ENCODE measurements at places on chromosomes 2 and 18.

GRCh38 chr2:29115797-29116781 is 874 bp downstream of the CLIP4 start:
- DNase-seq: peak; percentile 29

GRCh38 chr18:65788373-65788772 is 37.6 kb downstream of the CDH7 start:
- no peak for DNase-seq

DNA sequence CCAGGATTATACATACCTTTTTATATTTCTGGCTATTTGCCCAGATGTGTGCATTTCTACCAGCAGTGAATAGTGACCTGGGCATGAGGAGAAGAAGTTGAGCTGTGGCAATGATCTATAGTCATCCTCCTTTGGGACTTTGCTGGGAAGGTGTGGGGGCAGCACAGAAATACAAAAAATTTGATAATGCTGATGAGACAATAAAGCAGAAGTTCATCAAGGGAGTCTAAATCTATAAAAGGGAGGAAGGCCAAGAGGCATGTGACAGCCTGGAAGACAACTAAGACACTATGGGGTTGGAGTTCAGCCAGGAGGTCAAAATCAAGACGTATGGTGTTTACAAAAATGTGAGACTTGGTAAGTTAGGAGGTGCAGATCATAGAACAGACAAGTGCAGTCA is 52.2 kb downstream of the FSHR start:
- DNase-seq: no peak

DNA sequence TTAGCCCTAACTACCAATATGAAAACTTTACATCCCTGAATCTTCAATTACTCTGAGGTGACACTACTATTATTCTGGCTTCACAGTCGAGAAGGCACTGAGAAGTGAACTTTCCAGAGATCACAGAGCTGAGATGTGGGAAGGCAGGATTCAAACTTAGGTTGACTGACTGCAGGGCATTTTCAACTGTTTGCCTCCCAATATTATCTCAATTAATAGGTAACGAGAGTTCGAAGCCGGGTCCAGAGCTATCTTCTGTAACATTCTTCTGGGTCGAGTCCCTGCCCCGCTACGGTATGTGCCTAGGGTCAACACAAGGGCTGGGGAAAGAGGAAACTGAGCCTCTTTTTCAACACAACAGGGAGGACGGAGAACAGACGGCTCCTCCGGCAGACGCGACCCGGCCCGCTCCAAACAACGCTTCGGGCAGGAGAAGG is 740 bp downstream of the CHMP3 start:
- no peak for DNase-seq

DNA sequence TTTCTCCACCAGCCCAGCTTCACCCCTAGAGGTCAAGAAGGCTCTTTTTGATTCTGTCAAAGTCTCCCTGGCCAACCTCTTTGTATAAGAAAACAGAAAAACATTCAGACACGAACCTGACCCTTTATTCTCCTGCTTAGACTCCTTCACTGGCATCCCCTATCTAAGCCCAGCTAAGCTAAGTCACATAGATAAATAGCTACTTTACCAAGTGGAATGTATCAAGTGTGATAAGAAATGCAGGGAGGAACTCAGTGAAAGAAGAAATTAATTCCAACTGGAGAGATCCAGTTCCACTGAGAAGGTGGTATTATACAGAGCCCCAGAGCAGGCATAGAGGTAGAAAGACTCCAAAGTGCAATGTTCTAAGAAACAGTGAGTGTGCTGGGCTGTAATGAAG is 489.5 kb downstream of the TNS1 start:
- DNase-seq: no peak

- no peak for DNase-seq
Observed at GRCh38 chr2:21404827-21405625, 281.3 kb downstream of the TDRD15 start.

DNA sequence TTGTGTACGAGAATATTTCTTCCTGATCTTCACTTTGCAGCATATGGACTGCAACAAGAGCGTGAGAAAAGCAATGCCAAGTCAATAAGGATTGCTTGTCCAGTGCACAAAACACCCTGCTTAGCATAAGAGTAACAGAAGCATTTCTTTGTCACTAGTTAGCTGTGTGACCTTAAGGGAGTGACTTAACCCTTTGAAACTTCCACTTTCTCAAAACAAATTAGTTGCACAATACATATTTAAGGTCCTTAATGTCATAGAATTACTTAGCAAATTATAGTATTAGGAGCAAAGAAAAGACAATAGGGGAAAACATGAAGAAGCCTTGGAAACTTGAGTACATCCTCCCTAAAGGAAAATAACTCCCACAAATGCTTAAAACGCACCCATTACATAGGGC is 230.1 kb downstream of the RNF152 start:
- DNase-seq: no peak

DNA sequence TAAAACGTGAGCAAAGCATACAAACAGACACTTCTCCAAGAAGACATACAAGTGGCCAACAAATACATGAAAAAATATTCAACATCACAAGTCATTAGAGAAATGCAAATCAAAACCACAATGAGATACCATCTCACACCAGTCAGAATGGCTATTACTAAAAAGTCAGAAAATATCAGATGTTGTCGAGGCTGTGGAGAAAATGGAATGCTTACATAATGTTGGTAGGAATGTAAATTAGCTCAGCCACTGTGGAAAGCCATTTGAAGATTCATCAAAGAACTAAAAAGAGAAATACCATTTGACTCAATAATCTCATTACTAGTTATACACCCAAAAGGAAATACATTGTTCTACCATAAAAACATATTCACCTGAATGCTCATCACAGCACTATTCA is 825.7 kb downstream of the SUCLG1 start:
- DNase-seq: no peak

DNA sequence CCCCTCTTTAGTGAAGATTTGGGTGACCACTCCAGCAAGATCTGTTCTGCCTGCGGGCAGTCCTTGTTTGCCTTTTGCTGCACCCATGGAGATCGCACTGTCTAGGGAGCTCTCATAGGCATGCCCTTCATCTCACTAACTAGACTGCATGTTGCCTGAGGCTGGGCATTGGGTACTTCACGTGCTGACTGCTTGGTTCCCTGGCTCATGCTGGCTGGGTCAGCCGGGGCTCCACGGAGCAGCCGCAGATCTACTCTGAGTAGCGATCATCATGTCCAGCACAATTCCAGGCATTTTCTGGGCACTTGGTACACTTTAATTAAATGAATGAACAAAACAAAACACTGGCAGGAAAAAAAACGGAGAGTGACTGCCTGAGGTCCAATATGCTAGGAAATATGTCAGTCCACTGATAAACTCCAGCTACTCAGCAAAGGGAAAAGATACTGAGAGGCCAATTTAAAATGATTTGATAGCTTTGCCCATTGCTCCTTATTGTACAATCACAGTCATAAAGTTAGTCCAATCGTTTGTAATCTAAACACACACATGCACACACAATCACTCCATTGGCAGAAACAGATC is 220.3 kb downstream of the C1D start:
- DNase-seq: no peak

DNA sequence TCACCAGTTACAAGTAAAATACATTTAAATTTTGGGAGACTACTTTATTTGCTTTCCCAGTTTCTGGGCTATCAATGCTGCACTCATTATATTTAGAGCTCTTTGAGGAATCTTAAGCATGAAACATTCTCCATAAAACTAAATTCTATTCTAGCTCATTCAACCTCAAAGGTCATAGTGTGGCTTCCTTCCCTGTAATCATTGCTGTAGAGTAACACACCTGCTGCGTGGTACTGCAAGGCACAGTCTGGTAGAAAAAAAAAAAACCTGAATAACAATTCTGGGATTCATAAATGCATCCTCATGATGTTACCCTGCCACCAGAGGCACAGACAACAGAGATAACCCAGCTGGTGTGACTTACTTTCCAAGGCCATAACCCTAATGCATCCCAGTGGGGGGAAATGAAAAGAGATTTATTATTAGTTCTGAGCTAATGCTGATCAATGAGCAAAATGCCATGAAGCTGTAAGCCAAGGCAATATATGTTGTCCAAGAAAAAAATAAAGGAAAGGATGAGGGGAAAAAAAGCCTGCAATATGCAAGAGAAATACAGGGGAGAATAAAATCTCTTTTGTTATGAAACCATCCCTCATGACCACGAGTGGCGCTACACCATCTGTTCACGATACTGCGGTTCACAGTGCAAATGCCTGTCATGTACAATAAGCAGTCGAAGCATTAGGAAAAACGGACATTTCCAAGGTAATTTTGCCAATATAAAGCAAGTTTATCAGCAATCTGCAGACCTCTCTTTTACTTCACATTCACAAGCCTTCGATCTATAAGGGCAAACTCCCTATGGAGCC is 1481.6 kb upstream of the PIK3C3 start:
- DNase-seq: no peak

GRCh38 chr2:31384351-31384750 is 30.2 kb downstream of the XDH start:
- DNase-seq: peak; percentile 73

- peak; percentile 64 for DNase-seq
Observed at GRCh38 chr18:79965119-79965902, 868 bp downstream of the HSBP1L1 start.

GRCh38 chr2:205763708-205764211 is 81.5 kb downstream of the NRP2 start:
- DNase-seq: peak; percentile 42

DNA sequence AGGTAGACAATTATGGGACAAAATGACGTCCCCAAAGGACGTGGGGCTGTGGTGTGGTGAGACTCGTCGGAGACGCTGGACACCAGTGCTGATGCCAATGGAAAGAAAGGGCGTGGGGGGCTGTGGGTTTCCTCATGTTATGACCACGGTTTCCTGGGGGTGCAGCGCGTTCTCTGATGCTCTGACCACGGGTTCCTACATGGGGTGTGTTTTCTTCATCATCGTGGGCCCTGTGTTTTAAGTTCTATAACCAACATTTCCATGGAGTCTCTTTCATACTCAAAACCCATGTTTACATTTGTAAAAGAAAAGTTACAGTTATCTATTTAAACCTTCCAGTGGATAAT is 141.6 kb downstream of the RTP5 start:
- DNase-seq: no peak

DNA sequence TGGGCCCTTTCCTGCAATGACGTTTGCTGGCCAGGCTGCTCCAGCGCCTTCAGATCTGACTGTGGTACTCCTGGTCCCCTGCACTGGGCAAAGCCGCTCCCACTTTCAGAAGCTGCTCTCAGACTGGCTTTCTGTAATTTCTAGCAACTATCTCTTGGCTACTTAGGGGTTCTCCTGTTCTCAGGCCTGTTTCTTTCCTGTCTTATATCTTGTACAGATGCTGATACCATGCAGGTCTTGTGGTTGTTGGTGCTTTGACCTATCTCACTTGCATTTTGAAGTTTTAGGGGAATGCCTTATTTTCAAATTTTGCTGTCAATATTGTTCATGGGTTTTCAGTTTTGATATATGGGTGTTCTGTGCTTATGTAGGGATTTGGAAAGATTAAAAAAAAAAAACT is 145.8 kb downstream of the CLIP4 start:
- no peak for DNase-seq

DNA sequence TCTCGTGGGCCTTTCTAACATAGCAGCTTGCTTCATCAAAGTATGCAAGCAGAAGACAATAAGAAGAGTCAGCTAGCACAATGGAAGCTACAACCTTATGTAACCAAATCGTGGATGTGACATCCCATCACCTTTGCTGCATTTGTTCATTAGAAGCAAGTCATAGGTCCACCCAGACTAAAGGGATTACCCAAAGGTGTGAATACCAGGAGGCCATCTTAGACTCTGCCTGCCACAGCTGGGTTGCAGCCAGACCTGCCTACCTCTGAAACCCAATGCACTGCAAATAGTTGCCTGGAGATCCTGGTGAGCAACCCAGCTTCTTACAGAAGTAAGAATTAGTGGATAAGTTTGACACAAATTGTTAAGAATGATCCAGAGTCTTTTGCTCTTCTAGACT is 10.6 kb downstream of the SLC1A4 start:
- DNase-seq: no peak

- DNase-seq: no peak
Observed at GRCh38 chr2:214104967-214105366, 305.9 kb upstream of the VWC2L start.

- DNase-seq: no peak
Observed at GRCh38 chr2:218263817-218264641, 3.2 kb downstream of the GPBAR1 start.

- no peak for DNase-seq
Observed at GRCh38 chr2:84980263-84980983, 9.5 kb downstream of the KCMF1 start.

DNA sequence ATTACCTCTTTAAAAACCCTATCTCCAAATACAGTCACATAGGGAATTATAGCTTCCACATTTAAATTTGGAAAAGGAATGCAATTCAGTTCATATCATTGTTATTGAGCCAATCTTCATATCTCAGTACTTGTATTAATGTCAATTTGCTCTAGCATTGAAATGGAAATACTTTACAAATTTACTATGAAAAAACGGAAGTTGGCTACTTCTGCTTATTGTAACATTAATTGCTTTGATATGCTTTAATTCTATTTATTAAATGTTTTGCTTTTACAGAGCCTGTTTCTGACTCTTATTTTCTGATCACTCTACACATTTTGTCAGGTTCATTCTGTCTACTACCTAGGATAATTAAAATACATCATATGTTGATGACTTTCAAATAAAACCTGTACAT is 412.6 kb downstream of the KCNJ3 start:
- no peak for DNase-seq

DNA sequence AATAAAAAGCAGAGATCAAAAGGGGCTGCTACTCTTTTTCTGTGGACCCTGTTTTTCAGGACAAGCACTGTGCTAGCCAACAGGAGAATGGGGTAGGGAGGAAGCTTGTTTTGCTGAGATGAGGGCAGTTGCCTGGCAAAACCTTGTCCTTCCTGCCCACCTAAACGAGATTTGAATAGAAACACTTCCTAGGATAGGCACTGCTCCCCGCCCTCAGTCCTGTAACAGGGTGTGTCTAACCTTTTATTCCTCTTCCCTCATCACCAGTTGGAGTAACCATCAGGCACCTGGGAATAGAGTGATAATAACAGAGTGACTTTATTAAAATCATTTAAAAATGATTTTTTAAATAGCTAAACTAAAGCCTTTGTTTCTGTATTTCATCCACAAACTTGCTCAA is 368.8 kb downstream of the LNPK start:
- no peak for DNase-seq

- DNase-seq: no peak
Observed at GRCh38 chr2:116810071-116810470, 1004.4 kb upstream of the DDX18 start.

GRCh38 chr2:25620077-25620476 is 53.3 kb downstream of the DTNB start:
- DNase-seq: no peak

DNA sequence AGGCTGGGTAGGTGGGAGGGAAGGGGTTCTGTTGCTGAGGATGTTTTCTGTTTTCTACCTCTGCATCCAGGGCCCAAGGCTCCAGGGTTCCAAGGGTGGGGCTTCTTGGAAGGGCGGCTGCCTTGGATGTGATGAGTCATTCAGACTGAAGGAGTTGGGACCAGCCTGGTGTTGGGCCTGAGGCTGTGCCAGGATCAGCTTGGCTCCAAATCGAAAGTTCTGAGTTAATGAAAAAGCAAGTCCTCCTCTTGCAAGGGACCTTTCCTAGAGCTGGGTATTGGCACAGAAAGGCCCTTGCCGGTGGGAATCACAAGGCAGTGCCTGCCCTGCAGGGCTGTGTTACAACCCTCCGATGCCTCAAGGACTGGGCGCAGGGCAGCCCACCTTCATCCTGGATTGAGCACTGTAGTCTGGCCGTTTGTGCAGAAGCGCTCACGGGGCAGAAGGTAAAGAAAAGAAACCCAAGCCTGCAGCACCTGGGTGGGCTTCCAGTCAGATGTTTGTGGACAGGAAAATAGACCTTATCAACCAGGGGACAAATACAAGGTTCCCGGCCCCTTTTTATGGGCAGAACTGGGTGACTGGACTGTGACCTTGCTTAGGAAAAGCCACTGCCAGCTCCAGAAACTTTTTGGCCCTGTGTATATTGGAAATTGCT is 52.5 kb upstream of the MCFD2 start:
- DNase-seq: no peak

Data from HFF-Myc (cell line).